ENCODE measurements at places on chromosomes 5 and 9. TPM values are rescaled to one million over a fixed set of nuclear protein-coding genes. Genes with fewer than 3 reads are reported as not detected.

PDLIM7 gene
- total RNA-seq = 220 TPM

NANS gene
- total RNA-seq = 164 TPM

OR1J2 gene
- not detected for total RNA-seq

GAPVD1 gene
- 24.9 TPM for total RNA-seq

LNPEP gene
- 6.1 TPM for total RNA-seq

SPATA31D4 gene
- total RNA-seq = not detected

MUSK gene
- 0.15 TPM for total RNA-seq

GKAP1 gene
- total RNA-seq = 1.0 TPM

Data from bronchus fibroblast of lung (primary cell).